Activated CD4-positive, alpha-beta T cell treated with anti-CD3 and anti-CD28 coated beads for 1 hour (primary cell): ENCODE measurements at places on chromosomes 3 and 15.

GRCh38 chr15:27806396-27806795 lies 292.7 kb downstream of the OCA2 start:
- no peak for DNase-seq

DNA sequence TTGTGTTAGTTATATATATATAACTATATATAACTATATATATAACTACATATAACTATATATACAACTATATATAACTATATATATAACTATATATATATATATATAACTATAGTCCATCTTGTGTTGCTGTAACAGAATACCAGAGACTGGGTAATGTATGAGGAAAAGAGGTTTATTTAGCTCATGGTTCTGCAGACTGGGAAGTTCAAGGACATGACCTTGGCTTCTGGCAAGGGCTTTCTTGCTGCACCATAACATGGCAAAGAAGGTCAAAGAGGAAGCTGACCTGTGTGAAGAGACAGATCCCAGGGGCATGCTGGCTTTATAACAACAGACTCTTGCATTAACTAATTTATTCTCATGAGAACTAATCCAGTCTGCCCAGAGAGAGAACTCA lies 27.6 kb downstream of the KBTBD12 start:
- no peak for DNase-seq

GRCh38 chr3:143315766-143316165 lies 196.2 kb downstream of the CHST2 start:
- DNase-seq: no peak

DNA sequence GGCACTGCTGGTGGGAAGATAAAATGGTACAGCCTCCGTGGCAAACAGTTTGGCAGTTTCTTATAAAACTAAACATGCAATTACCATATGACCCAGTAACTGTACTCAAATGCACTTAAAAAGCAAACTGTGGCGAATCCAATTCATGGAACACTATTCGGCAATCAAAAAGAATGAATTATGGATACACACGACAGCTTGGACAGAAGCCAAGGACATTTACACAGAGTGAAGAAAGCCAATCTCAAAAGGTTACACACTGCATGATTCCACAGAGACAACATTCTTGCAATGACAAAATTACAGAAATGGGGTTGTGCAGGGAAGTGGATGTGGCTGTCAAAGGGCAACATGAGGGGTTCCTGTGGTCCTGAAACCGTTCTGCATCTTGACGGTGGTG lies 122.1 kb upstream of the IQSEC1 start:
- DNase-seq: no peak

DNA sequence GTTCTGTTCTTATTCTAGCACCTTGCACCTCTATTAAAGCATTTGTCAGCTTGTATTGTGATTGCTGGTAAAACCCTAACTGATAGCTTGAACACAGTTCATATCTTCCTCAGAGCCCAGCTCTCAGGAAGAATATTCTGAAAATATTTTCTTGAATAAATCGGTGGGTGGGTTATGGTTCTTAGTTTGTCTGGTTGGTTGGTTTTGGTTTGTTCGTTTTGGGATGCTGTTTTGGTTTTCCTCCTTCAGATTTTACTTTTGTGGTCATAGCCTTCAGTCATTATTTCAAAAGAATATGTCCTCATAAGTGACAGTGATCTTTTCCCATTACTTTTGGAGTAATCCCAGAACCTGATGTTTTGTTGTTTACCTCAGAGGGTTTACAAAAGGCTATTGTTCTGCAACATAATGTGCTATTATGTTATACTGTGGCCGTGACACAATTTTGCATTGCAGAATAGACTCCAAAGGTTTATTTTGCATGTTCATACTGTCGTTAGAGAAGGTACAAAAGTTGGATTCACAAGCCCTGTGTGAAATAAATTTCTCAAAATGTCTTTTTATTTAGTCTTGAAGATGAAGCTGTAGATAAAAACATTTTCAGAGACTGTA lies 2.7 kb upstream of the TMEM87A start:
- no peak for DNase-seq

- DNase-seq: peak; percentile 51
These were observed 8.5 kb downstream of the FAM107A start for GRCh38 chr3:58568572-58569286.

DNA sequence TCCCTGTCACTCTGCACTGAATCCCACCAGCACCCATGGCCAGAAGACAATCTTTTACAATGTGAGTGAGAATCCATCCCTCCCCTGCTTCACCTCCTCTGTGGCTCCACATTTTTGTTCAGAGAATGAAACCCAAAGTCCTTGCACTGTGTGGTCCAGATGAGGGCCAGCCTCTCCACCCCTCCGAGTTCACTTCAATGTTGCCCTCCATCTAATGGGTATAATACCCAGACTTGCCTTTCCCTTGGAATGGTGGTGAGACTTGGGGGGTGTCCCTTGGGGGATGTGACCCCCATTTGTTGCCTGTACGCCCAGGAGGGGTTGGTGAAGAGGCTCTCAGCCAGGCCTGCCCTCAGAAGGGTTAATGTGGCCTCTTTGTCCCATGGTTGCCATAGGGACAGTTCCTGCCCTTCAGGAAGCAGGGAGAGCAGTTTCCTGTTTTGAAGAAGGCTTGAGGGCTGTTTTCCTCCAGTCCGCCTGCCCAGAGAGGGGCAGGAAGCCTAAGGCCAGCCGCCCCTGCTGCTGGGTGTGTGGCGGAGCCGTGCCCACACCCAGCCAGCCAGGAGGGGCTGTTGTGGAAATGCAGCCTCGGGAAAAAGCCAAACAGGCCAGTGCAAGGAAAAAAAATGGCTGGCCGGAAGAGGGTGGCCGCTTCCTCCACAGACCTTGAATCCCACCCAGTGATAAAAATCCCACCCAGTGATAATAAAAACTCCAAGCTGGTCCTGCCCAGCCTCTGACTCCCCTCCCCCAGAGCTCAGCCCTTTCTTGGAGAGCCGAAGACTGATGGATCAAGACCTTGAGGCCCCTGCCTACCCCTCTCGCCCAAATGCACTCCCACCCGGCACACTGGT lies 14.6 kb upstream of the FGD5 start:
- DNase-seq: no peak

DNA sequence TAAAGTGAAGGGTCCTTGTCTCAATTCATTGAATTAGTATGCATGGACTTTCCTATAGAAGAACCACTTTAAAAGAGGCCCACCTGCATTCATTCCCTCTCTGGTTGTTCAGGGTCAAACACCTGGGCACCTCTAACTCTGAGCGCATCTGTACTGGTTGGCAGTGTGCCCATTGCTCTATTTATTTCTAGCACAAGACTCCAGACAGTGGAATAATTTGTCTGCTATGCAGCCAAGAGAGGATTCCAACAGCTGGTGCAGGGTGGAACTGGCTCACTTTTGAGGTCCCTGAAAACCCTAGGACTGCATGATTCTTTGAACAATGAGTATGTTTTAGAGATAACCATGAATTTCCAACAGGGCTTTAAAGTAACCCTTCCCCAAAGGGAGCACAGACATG lies 57.9 kb downstream of the CCDC33 start:
- DNase-seq: no peak

DNA sequence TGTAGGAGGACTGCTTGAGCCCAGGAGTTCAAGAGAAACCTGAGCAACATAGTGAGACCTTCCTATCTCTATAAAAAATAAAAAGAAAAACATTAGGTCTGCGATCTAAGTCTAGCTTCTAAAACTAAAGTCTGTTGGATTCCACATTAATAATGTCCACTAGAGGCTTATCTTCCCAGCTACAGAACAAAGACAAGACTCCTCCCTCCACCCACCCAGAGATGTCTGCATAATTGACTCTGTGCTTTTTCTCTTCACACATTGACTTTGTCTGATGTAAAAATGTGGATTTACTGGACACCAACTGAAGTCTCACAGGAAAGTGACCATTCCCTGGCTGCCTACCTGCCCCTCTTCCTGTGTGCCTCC lies 91.8 kb downstream of the ATP10A start:
- DNase-seq: no peak

- DNase-seq: no peak
These were observed 38.5 kb downstream of the PYDC2 start for GRCh38 chr3:191499307-191500080.

DNA sequence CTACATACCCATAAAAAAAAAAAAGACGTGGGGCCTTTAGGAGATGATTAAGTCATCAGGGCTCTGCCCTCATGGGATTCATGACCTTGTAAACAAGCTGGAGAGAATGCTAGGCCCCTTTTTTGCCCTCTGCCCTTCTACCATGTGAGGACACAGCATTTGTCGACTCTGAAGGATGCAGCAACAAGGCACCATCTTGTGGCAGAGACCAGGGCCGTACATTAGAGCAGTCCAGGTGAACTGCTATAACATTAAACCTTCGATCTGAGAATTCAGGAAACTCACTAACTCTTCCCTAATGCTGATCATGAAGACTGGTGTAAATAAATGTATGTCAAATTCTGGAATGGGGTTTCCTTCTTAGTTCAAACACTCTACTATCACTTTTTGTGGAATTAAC lies 30.7 kb upstream of the SIAH2 start:
- DNase-seq: no peak

GRCh38 chr3:129491794-129492193 lies 36.6 kb upstream of the RHO start:
- no peak for DNase-seq

GRCh38 chr3:37970802-37971201 lies 19.8 kb upstream of the VILL start:
- DNase-seq: no peak

DNA sequence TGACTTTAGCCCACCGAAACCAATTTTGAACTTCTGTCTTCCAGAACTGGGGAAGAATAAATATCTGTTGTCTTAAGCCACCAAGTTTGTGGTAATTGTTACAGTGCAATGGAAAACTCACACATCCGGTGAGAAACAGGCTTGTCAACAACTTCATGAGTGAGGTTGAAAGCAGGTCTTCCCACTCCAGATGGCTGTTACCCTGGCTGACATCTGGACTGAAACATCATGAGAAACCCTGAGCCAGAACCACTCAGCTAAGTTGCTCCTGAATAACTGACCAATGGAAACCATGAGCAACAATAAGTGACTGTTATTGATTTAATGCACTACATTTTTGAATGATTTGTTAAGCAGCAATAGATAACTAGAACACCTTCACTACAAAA lies 10.3 kb downstream of the ACSBG1 start:
- no peak for DNase-seq

- DNase-seq: no peak
These were observed 347.3 kb downstream of the CNTN3 start for GRCh38 chr3:74267131-74267530.

- DNase-seq: no peak
These were observed 43.0 kb downstream of the ARRDC4 start for GRCh38 chr15:98003518-98003917.

- peak; percentile 10 for DNase-seq
These were observed 1.2 kb downstream of the LHFPL4 start for GRCh38 chr3:9552252-9552999.

DNA sequence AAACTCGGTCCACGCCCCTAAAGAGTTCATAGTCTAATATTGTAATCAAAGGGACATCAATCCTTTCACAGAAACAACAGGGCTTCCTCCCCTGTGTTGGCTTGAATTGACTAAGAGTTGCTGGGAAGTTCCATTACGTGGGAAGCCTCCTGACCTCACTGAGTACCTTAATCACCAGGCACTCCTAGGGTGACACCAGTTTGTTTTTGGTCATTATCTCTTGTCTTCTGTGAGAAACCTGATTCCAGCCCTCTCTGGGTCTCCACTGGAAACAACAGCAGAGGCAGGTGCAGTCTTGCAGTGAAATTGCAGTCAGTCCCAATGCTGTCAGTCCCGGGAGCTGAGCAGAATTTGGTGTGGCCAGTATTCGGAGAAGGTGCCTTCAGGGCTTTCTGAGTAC lies 55.4 kb downstream of the BOC start:
- DNase-seq: no peak

DNA sequence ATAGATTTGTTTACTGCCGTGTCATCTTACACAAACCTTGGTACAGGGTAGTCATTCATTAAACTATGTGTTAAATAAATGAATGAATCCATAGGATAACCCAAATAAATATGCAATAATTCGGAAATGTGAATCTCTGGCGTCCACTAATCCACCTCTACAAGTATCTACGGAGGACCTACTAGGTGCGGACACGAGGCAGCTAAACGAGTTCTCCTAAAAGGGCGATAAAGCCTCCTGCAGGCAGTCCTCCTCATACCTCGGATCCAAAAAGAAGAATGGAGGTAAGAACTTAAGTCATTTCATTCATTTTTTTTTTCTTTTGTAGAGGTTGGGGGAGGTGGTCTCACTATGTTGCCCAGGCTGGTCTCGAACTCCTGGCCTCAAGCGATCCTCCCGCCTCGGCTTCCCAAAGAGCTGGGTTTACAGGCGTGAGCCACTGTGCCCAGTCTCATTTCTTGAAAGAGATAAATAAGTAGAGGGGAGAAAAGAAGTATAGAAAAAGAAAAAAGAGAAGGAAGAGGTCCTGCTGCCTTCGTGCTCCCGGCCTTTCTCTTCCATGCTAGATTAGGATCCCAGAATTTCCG lies 706 bp upstream of the RPL35A start:
- DNase-seq: no peak

DNA sequence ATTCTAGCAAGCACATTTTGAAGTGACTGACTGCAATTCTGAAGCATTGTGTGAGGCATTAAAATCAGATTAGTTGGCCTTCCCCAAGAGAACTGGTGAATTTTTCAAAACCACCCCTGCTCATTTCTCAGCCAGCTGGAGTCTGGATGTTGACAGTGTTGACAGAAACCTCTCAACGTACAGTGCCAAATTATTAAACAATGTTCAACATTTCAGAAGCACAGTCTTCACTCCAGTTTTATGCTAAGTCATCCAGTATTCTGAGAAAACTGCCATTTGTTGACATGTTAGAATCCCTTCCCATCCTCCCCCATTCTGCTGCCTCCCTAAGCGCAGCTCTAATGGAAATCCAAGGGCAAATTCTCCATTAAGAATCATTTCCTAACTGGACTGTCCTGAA lies 369.3 kb upstream of the TRIM42 start:
- DNase-seq: no peak

- no peak for DNase-seq
These were observed 41.1 kb upstream of the SRGAP3 start for GRCh38 chr3:9290566-9290965.

- peak; percentile 37 for DNase-seq
These were observed 14.5 kb downstream of the TAGLN3 start for GRCh38 chr3:112013058-112013783.

GRCh38 chr15:42137461-42138261 lies 18.8 kb downstream of the PLA2G4F start:
- peak; percentile 7 for DNase-seq

DNA sequence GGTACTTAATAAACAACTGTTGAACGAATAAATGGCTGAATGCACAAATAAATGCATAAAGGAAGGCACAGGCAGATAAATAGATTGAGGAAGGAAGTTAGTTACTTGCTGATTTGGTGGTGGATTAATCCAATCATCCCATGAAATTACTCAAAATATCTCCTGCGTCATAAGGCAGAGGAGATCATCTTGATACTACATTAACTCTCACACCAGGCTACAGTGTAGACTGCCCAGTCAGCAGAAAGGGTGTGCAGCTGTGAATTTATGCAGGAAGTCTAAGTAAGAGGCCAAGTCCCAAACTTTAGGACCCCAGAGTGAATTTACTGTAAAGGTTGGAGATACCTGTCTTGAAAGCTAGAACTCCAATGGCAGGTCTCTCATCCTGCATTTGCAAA lies 38.6 kb downstream of the PRICKLE2 start:
- no peak for DNase-seq

- DNase-seq: no peak
These were observed 271.5 kb downstream of the EFHB start for GRCh38 chr3:19662486-19662885.

- DNase-seq: no peak
These were observed 1.9 kb downstream of the SPTBN5 start for GRCh38 chr15:41891946-41892345.

- DNase-seq: no peak
These were observed 99.0 kb upstream of the LIPC start for GRCh38 chr15:58332676-58333400.

- DNase-seq: no peak
These were observed 121.7 kb downstream of the CBLB start for GRCh38 chr3:105747060-105747541.
